Activated CD8-positive, alpha-beta memory T cell treated with anti-CD3 and anti-CD28 coated beads for 4 hours (primary cell): ENCODE measurements at places on chromosomes 16 and 17.
A peak's percentile ranks its signal among the peaks of the same experiment; 100 is the strongest.

DNA sequence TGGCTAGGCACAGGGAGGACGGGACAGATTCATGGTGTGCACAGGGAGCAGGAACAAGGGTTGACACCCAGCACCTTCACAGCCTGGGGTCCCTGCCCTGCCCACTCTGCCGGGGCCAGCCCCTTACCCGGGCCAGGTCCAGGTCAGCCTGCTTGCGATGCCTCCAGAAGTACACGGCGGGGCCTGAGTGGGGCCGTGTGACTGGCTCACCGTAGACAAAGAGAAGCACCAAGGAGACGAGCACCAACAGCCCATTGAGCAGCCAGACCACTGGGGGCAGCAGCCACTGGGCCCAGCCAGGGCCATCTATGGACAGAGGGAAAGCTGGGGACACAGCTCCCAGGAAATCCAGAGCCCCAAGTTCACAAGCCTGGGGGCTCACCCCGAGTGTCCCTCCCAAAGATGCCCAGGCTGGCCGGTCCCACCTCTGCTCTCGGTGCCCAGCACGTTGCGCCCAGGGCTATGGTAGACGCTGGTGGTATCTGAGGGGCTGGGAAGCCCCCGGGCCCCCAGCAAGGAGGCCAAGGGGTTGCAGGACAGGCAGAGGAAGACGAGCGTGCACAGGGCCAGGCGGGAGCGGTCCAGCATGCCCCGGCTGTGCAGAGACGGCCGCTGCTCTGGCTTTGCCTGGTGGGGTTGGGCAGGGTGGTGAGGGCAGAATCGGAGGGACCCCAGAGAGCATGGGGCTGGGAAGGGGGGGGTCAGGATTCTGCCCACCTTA lies 19.8 kb downstream of the SREBF1 start:
- no peak for DNase-seq

- no peak for DNase-seq
Observed at GRCh38 chr17:83186751-83187421, 107.5 kb downstream of the METRNL start.

DNA sequence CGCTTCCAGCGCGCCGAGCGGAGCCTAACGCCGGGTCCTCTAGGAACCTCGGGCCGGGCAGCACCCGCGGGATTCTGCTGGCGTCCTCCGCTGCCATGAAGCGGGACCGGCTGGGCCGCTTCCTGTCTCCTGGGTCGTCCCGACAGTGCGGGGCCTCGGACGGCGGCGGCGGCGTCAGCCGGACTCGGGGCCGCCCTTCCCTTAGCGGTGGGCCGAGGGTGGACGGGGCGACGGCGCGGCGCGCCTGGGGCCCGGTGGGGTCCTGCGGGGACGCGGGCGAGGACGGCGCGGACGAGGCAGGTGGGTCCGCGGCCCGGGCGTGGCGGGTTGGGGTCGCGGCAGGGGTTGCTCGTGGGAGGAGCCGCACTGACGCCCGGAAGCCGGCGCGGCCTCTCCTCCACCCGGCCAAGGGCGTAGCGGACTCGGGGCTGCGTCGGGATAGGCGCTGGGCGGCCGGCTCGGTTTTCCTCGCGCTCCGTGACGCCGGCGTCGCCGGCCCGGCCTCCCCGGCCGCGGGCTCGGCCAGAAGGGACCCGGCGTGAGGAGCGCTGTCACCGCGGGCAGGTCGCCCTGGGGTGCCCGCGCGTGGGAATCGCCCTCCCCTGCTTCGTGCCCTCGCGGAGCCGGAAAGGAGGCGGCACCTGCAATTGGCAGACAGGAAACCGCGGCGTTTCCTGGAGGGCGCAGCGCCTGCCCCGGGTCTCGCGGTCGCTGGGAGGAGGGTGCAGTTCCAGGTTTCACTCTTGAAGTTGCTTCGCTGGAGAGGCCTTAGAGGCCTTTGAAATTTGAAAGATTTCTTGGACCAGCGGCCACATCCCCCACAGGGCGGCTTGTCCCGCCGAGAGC lies 432 bp downstream of the ZNF276 start:
- DNase-seq: peak; percentile 77

DNA sequence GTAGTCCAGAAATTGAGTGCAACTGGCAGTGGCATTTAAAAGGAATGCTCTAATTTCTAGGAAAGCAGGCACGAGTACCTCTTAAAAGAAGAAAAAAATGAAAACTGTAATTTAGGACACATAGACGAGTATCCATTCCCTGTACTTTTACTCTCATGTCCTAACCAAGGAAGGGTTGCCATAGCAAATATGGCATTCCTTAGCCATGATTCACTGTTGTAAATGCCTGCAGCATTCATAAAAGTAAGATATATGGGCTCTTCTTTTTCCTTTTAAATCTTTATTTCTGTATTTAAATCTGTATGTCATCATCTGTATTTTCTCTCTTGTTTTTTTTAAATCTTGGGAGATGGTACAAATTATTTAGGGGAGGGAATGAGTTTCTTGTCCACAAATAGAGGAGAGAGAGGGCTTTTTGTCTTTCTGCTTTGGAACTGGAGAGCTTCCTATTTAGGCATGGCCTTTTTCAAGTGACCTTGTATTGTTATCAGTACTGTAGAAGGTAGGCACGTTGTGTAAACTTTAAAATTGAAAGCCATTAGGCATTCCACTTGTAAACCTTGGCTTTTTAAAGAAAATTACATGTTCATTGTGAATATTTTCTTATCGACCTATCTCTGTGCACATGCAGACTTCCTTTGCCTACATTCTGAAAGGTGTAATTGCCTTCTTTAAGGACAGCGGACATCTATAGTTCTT lies 50.0 kb downstream of the TENT4B start:
- DNase-seq: no peak

- DNase-seq: no peak
Observed at GRCh38 chr16:82226327-82226726, 56.3 kb upstream of the MPHOSPH6 start.

DNA sequence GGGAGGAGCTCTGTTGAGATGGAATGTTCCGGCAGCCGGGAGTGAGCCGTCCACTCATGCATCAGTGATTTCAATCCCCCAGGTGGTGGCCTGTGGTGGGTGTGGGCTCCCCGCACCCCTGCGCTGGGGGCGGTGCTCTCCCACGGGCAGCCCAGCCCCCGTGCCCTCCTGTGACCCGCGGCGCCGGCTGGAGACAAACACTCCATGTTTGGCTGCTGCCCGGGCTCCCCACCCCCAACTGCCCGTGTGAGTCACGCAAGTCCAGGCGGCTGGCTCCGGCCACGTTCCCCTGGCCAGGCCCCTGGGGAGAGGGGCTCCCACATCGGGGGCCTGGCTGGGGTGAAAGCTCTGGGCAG lies 29.4 kb downstream of the CACNA1H start:
- DNase-seq: no peak

DNA sequence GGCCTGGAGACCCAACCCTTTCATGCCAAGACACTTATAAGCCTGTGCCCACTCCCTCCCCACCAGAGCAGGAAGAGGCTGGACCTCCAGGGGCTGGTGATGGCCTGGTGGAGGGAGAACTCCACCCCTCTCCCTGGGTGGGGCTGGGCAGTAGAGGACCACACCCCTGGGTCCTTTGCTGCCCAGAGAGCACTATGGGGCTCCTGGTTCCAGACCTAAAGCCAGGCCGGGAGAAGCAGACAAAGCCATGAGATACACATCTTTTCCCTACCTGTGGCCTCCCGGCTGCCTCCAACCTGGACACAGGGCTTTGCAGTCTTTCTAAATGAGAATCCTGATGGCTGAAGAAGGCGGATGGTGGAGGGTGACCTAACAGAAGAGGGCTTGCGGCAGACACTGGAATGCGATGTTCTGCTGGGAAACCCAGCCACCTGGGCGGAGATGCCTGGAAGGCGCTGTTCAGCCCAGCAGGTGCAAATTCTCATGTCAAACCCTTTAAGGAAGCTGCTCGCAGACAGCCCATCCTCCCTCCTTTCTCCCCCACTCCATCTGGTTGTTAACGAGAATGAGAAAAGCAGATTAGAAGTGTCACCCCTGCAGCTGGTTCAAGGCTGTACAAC lies 43.9 kb upstream of the KIFC3 start:
- DNase-seq: no peak

DNA sequence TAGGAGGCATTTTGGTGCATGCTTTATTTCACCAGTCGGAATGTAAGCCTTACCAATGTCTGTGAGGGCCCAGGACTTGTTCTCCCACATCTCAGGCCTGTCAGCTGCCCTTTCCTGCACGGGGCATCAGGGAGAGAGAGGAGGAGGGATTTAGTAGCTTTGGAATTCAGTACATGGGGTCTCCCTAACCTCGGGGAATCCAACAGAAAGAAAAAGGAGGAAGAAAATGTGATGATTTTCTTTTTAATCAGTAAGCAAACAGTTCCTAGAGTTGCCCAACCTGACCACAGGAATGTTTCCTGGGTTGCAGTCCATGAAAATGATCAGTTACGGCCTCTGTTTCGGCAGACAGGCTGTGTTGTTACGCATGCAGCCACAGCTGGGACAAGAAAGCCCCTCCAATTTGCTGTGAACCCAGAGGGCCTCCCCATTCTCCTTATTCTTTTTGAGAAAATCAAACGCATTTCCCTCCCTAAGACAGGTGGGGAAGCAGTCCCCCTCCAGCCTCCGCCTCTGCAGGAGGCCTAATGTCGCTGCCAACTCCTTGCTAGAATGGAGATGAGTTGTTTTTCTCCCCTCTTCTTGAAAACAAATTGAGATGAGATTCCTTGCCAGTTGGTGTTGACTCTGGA lies 53.1 kb upstream of the TANGO6 start:
- no peak for DNase-seq

DNA sequence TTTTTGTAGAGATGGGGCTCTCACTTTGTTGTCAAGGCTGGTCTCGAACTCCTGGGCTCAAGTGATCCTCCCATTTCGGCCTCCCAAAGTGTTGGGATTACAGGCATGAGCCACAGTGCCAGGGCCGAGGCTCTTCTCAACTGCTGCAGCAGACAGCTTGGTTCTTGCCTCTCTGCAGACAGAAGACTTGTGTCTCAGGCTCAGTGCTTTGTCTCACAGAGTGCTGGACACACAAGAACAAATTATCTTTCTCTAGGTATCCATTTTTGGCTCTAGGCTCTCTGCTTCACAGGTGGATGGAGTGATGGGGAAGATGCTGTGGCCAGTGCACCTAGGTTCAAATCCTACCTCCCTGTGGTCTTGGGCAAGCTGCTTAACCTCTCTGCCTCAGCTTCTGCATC lies 80.8 kb upstream of the RNU2-1 start:
- DNase-seq: no peak

DNA sequence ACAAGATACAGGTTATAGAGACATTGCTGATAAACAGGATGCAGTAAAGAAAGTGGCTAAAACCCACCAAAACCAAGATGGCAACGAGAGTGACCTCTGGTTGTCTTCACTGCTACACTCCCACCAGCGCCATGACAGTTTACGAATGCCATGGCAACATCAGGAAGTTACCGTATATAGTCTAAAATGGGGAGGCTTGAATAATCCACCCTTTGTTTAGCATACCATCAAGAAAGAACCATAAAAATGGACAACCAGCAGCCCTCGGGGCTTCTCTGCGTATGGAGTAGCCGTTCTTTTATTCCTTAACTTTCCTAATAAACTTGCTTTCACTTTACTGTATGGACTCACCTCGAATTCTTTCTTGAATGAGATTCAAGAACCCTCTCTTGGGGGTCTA lies 21.7 kb upstream of the CDH13 start:
- no peak for DNase-seq

DNA sequence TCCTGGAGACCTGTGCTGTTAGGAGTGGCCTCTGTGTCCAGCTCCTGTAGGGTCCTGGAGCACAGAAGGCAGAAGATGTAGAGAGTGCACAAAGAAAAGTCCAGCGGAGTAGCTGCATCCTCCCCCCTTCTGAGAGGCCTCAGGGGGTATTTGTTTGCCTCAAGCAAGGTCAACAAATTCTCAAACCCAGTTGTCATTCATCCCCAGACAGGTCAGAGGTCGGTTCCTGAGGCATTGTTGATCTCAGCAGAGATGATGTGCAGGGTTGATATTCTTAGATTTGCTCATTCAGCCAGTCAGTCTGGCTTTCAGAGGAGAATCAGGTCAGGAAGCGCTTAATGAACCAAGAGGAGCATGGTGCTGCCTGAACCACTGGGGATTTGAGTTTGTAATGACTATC lies 8.3 kb upstream of the RBFOX1 start:
- no peak for DNase-seq

DNA sequence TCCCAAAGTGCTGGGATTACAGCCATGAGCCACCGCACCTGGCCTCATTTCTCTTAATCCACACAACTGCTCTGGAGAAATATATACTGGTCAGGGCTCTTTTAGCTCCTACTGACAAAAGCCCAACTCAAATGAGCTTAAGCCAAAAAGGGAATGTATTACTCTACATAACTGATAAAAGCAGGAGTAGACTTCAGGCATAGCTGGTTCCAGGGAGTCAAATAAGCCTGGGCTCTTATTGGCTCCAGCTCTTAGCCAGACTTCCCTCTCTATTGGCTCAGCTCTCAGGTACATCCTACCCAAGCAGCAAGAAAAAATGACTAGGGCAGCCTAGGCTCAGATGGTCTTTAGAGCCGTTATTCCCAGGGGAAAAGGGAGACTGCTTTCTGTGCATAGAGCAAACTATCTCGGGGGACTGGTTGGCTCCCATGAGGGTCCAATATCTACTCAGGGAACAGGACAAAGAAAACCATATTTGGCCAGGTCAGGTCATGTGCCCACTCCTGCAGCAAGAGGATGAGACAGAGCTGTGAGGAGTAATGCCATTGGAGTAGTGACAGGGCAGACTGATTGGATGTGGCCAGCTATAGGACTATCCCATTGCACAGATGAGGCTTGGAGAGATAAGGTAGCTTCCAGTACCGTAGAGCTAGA lies 21.2 kb downstream of the TBX2 start:
- DNase-seq: no peak

- DNase-seq: no peak
Observed at GRCh38 chr16:27951489-27952120, 111.9 kb downstream of the GSG1L start.

DNA sequence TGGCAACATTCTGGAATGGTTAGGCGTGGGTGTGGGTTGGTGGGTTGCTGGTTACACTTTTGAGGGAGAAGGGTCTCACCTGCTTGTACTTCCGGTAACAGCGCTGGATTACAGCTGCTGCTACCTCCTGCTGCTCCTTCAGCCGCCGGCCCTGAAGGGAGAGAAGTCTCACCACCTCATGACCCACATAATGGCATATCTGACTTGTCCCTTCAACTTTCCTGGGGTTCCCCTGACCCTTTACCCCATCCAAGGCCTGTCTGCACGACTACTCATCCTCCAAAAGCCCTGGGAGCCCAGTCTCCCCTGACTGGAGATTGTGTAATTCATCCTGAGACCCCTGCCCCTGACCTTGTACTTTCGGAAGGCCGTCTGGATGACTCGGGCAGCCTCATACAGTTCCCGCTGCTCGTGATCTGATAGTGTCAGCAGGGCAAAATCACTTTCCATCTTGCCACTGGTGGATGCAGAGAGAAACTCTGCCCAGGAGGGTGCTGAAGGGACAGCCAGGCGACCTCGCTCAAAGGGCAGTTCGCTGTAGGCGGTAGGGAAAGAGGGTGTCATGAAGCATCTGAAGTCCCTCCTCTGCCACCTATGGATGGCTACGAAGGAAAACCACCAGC lies 2.0 kb upstream of the SPAG7 start:
- no peak for DNase-seq

- no peak for DNase-seq
Observed at GRCh38 chr16:64240586-64240985, 881.3 kb downstream of the CDH11 start.

- no peak for DNase-seq
Observed at GRCh38 chr17:80424261-80424660, 9.3 kb downstream of the ENDOV start.
